ENCODE measurements at places on chromosomes 6 and 20.

DNA sequence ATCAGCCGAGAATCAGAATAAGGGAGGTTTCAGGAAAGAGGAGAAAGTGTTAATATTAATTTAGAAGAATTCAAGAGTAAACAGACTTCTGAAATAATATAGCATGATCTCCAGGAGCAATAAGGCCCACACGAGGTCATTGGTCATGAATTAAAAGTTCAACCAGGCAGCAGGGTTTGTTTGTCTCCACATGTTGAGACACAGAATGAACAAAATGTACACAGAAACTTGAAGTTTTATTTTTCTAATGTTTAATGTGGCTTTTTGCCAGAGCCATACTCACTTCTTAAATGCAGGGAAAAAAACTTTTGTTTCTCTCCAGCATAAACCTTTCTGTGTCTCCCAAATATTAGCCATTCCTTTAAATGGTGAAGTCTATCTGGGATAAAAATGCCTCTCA is 504.5 kb downstream of the HDGFL1 start:
- DNase-seq, result no peak

- no peak for DNase-seq
These were observed 1.9 kb downstream of the SGK1 start for GRCh38 chr6:134315974-134316441.

- DNase-seq, result no peak
These were observed 26.5 kb downstream of the PDE10A start for GRCh38 chr6:165636402-165637048.

DNA sequence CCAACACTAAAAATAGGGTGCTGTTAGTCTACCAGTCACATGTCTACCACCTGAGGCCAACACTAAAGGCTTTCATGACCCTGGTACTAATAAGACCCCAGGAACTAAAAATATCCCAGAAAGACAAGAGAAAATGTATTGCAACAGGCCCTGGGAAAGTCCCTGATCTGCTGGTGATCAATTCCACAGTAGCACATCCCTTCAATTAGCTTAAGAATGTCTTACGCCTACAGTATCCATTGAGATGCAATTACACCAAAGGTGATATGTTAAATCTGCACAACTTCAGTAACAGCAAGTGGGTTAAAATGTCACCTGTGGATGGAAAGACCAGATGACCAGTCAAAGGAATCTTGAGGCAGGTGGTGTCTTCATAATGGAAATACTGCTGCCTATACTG is 3.1 kb downstream of the SEMG1 start:
- DNase-seq, result no peak

DNA sequence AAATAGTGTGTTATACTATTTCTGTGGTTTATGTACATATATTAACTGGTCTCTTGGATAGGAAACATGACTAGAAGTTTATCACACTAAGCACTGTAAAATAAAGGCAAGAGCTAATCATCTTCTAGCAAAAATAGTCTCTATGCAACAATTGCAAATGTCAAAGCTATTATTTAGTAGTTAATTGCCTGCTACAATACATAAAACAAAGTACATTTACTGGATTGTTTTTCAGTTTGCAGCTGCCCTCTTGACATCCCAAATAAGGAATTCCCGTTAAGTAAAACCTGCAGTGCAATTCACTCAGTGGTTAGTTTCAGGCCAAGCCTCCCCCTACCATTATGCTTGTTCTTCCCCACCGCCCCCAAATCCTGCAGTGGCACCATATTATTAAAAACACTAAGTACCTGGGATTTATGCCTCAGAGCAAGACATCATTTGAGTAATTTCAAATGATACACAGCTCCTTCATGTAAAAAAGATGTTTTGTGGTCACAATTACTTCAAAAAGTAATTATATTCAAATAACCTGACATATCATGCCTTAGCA is 1.6 kb upstream of the ATP5F1E start:
- DNase-seq, result no peak

- DNase-seq, result no peak
These were observed 67.9 kb upstream of the DOK5 start for GRCh38 chr20:54407459-54407858.

DNA sequence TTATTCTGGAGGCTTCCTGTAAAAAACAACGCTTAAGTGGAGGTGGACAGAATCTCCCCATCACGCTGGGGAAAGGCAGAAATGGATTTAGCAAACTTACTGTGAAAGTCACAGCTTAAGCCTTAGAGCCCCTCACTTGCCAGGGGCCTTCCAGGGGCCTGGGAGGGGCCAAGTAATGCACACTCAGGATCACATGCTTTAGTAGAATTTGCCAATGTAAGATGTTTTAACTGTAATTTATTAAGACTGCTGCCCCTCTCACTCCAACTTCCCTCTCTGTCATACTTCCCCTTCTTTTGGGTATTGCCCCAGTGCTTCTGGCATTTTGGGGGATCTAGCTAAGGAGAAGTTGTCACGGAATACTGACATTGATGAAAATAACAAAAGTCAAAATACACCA is 12.6 kb upstream of the ADA start:
- DNase-seq, result no peak

- DNase-seq, result no peak
These were observed 435.7 kb upstream of the FKBP1C start for GRCh38 chr6:62775427-62776022.

Measured in stimulated activated CD8-positive, alpha-beta memory T cell treated with anti-CD3 and anti-CD28 coated beads, Interleukin-15, amount 100 ng/mL, for 24 hours (primary cell).